Stimulated activated CD4-positive, alpha-beta T cell treated with anti-CD3 and anti-CD28 coated beads, TNF-alpha, amount 100 ng/mL, for 1 hour (primary cell): ENCODE measurements at places on chromosomes 7 and 10.

DNA sequence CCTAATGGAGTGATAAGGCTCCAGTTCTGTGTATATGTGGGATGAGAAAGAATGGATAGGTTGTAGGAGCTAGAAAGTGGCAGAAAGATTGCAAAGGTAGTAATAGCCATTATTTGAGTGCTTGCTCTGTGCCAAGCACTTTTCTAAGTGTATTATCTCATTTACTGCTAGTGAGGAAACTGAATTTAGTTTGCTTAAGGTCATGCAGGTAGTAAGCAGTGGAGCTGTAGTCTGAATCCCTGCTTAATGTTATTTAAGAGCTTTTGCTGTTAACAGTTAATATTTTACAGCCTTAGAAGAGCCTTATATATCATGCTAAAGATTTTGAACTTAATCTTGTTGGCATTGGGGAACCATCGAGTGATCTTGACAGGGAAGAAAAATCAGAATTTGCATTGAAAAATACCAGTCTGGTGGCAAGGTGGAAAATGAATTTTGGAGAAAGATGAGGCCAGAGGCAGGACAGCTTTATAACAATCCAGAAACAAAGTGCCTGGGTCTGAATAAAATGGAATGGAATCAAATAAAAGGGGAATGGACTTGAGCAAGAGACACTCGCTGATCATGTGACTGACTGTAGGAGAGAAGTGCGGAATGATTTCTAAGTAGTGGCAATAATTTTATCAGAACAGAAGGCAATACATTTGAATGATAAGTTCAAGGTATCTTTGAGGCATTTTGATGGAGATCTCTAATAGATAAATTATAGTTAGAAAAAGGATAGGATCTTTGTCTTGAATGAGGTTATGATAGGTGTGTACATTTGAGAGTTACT is 15.2 kb downstream of the CAPZA2 start:
- DNase-seq = no peak

DNA sequence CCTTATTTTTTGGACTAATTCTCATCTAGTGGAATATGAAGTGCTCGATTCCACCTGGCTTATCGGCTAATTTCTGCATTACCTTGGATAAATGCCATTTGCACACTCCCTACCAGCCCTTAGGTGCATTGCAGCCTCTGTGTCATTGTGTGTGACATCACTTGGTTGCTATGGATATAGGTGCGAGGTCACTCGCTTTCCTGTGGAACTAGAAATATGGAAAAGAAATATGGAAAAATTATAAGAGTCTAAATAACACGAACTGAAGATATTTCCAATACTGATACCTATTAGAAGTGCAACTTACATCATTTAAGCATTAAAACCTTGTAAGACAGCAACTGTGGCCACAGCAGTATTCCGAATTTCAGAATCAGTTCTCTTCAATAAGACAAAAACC is 2.0 kb downstream of the YWHAG start:
- DNase-seq = no peak

- no peak for DNase-seq
Measured at GRCh38 chr10:110144507-110144906, 62.9 kb upstream of the MXI1 start.

DNA sequence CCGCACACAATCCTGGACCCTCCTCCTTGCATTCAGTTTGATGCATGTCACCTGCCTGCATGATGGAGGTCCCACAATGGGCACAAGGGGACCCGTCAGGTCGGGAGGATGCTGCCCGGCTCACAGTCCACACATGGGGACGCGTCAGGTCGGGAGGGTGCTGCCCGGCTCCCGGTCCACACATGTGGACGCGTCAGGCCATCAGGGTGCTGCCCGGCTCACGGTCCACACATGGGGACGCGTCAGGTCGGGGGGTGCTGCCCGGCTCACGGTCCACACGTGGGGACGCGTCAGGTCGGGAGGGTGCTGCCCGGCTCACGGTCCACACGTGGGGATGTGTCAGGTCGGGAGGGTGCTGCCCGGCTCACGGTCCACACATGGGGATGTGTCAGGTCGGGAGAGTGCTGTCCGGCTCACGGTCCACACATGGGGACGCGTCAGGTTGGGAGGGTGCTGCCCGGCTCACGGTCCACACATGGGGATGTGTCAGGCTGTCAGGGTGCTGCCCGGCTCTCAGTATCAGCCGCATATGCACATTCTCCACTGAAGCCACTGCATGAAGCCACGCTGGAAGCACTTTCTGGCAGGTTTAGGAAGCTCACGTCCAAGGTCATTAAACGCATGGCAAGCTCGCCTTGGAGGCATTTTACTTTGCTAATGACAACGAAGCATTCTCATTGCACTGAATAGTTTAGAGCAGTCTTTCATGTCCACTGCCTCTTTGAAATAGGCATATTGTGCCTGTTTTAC is 50.3 kb downstream of the DIP2C start:
- DNase-seq = no peak

GRCh38 chr10:128011059-128011979 is 104.4 kb downstream of the PTPRE start:
- peak; percentile 92 for DNase-seq

GRCh38 chr7:109873296-109873695 is 1217.6 kb upstream of the LRRN3 start:
- DNase-seq = no peak

DNA sequence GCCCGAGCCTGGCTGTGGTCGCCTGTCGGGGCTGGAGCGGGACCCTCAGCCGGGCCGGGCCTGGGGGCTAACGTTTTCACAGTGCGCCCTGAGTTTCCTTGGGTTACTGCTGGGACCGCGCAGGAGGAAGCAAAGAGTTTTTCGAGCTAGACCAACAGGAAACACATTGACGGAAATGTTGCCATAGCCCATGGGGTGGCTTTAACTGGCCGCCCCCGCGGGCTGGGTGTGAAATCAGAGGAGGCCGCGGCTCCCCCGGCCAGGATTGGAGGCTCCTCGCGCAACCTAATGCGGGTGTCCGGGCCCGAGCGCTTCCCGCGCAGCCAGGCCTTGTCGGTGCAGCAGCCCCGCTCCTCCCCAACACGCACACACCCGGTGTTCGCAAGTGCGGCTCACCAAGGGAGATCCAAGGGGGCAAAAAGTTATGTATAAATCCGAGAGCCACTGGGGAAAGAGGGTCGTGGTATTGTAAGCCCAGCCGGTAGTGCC is 1.9 kb downstream of the HHEX start:
- no peak for DNase-seq

- no peak for DNase-seq
Measured at GRCh38 chr7:118306771-118307170, 82.3 kb downstream of the ANKRD7 start.

DNA sequence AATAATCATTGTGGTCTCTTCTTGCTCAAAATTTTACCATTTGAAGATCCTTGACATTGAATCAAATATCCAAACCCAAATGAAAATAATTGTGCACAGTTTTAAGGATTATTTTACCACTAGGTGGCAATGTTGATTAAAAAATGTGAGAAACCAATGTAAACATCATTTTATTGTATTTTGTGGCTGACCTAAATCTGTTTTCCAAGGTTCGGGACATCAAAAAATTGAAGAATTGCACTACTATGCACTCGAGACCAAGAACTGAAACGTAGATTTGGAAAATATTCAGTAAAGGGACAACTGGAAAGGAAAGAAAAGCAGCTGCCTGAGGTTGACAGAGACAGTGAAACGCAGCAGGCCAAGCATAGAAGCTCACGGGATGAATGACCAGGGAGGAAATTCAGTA is 259.3 kb downstream of the SNX13 start:
- no peak for DNase-seq

- DNase-seq = no peak
Measured at GRCh38 chr7:139931190-139931934, 102.3 kb downstream of the TBXAS1 start.

DNA sequence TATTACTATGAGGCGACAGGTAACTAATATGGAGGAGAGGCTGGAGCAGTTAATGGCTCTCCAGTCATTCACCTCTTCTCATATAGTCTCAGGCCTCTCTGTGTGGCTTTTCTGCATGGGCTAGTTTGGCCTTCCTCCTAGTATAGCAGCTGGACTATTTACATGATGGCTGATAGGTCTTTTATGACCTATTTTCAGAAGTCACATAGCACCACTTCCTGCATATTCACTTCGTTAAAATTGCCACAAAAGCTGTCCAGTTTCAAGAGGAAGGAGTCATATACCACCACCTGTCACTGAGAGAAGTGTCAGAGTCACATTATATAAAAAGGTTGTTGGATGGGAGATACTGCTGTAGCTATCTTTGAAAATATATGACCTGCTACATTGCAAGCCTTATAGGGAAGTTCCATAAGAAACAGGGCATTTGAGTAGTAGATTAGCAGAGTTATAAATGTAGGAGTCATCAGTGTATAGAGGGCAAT is 8.0 kb upstream of the DMTF1 start:
- DNase-seq = no peak

DNA sequence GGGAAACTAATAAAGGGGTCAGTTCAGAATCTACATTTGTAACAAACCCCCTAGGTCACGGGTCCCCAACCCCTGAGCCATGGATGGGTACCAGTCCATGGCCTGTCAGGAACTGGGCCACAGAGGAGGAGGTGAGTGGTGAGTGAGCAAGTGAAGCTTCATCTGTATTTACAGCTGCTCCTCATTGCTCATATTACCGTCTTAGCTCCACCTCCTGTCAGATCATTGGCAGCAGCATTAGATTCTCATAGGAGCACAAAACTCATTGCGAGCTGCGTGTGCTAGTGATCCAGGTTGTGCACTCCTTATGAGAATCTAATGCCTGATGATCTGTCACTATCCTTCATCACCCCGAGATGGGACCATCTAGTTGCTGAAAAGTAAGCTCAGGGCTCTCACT is 88.4 kb upstream of the MPP7 start:
- no peak for DNase-seq

- no peak for DNase-seq
Measured at GRCh38 chr7:153044981-153045380, 285.4 kb downstream of the ACTR3B start.

DNA sequence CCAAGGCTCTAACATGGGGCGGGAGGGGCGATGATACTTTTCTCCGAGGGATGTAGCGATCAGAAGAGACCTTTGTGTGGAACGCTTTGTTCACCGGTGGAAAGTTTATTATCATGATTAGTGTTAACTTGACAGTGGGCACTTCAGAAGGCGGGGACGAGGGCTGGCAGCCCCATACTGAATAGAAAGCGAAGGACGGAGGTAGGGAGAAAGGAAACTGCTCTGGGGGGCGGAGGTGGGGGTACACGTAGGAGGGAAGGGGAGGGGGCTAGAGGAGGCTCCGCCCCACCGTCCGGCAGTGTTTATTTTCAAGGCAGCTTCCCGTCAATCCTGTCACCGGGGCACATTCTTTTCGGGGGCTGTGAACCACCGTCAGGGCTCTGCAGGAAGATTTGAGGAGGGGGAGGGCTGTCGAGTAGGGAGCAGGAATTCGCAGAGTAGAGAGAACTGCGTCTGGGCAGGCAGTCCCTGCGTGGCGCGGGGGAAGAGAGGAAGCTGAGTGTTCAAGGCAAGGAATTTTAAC is 9.4 kb upstream of the NKX2-3 start:
- no peak for DNase-seq

GRCh38 chr10:21512573-21513404 is 12.7 kb downstream of the SKIDA1 start:
- no peak for DNase-seq

DNA sequence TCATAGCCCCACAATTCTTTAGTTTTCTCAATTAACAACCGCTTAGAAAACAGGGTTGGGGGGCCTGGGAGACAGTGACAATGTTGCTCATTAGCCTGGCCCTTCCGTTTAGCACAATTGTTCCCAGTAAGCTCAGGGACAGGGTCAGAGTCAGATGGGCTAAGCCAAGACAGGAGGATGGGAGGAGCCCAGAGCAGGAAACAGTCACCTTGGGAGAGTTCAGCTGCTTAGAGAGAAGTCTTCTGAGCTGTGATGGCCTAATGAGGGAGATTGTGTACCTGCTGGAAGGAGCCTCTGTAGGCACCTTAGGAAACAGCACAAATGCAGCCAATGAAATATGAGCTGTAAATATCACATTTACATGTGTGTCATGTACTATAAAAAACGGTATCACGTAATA is 35.9 kb downstream of the SVOPL start:
- no peak for DNase-seq

DNA sequence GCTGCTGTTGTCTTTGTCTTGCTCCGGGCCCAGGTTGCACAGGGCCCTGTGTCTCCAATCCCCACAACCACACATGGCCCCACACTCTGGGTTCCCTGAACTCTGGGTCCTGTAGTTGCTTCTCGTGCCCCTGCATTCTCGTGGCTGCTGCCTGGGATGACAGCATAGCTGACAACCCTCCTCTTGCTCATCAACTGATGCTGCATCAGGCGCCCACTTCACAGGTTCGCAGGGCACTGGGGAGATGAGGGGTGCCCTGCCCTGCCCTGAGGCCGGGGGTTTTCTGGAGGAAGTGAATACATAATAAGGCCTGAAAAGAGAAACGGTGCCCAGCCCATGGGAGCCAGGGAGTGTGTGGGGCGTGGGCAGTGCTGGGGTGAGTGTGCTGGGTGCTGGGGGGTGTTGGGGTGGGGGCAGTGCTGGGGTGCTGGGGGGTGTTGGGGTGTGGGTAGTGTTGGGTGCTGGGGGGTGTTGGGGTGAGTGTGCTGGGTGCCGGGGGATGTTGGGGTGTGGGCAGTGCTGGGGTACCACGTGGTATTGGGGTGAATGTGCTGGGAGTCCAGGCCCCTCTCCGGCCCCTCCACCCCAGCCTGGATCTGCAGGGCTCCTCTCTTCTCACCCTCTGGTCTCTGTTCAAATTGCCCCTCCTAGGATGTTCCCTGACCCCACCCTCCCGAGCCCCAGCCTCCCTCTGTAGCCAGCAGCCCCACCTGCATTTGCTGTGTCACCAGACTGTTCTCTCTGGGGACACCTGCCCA is 2.0 kb upstream of the MTG1 start:
- no peak for DNase-seq

DNA sequence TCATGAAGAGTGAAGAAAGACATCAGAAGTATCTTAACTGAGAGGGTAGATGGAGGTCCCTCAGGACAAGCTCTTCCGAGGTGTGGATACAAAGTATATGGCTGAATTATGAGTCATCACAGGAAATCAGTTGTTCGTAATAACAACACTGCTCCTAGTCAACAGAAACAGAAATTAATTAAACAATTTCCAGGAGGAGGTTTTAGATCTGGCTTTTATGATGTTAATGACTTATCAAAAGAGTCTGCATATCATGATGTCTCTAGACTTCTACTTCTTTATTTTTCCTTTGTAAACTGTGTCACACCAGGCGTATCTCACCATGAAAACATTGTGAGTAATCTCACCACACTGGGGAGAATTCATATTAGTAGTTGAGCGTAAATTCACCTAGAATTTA is 31.2 kb downstream of the OSBPL3 start:
- DNase-seq = no peak
